ENCODE measurements at places on chromosomes 7 and 10.

DNA sequence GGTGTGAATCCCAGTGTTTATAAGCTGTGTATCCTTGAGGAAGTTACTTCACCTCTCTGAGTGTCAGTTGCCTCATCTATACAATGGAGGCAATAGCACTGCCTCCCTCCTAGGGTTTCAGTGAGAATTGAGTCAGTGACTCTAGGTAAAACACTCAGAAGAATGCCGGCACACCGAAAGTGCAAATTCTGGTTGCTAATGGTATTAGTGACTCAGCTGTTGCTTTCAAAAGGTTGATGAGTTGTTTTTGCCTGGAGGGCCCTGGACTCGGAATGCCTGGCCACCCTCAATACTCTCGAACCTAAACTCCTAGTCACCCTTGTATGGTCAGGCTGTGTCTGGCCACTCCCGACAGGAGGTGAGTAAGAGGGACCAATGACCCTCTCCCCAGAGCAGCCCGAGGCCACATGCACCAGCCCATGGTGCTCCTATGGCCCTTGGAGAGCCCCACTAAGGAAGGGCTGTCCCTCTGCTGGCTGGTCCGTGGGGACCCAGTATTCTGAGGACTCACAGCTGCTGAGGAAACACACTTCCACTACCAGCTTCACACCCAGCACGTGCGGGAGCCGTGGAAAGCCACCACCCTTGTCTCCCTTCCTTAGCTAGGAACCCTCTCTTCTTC lies 60.2 kb downstream of the CALML3 start:
- H3K4me3 ChIP-seq = no peak overlapping the region
- H3K27ac ChIP-seq = no peak overlapping the region
- H3K27me3 ChIP-seq = no peaks in the 10 kb centered on the region
- H3K4me1 ChIP-seq = peaks cover 24% of the 10 kb centered on the region
- no peaks in the 10 kb centered on the region for H3K36me3 ChIP-seq

DNA sequence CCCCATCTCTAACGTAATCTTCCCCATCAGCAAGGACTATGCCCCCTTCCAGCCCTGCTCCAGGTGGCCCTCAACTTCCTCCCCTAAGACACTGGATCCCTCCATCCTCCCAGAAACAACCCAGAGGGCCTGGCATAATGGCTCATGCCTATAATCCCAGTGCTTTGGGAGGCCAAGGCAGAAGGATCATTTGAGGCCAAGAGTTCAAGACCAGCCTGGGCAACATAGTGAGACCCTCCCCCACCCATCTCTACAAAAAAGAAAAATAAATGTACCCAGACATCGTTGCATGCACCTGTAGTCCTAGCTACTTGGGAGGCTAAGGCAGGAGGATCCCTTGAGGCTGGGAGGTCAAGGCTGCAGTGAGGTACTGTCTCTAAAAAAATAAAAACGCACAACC lies 42.6 kb downstream of the TMEM130 start:
- H3K4me3 ChIP-seq = no peak overlapping the region
- H3K36me3 ChIP-seq = no peaks in the 10 kb centered on the region
- H3K27me3 ChIP-seq = no peaks in the 10 kb centered on the region
- H3K27ac ChIP-seq = peak overlapping the region; percentile 85
- no peaks in the 10 kb centered on the region for H3K4me1 ChIP-seq

GRCh38 chr7:121440857-121441503 lies 44.9 kb upstream of the FAM3C start:
- no peaks in the 10 kb centered on the region for H3K27me3 ChIP-seq
- H3K4me1 ChIP-seq = peaks cover 22% of the 10 kb centered on the region
- H3K27ac ChIP-seq = no peak overlapping the region
- H3K4me3 ChIP-seq = no peak overlapping the region
- DNase-seq = no peak
- no peaks in the 10 kb centered on the region for H3K36me3 ChIP-seq

- H3K4me1 ChIP-seq = peaks cover 15% of the 10 kb centered on the region
- H3K36me3 ChIP-seq = no peaks in the 10 kb centered on the region
- H3K27ac ChIP-seq = no peak overlapping the region
- H3K4me3 ChIP-seq = no peak overlapping the region
- no peaks in the 10 kb centered on the region for H3K27me3 ChIP-seq
- peak; percentile 31 for DNase-seq
These were observed 97.3 kb downstream of the PDGFA start for GRCh38 chr7:422191-422885.

- H3K27ac ChIP-seq = no peak overlapping the region
- H3K4me1 ChIP-seq = peaks cover 10% of the 10 kb centered on the region
- no peaks in the 10 kb centered on the region for H3K27me3 ChIP-seq
- DNase-seq = no peak
- H3K4me3 ChIP-seq = no peak overlapping the region
These were observed 15.3 kb downstream of the ABLIM1 start for GRCh38 chr10:114642729-114643128.

DNA sequence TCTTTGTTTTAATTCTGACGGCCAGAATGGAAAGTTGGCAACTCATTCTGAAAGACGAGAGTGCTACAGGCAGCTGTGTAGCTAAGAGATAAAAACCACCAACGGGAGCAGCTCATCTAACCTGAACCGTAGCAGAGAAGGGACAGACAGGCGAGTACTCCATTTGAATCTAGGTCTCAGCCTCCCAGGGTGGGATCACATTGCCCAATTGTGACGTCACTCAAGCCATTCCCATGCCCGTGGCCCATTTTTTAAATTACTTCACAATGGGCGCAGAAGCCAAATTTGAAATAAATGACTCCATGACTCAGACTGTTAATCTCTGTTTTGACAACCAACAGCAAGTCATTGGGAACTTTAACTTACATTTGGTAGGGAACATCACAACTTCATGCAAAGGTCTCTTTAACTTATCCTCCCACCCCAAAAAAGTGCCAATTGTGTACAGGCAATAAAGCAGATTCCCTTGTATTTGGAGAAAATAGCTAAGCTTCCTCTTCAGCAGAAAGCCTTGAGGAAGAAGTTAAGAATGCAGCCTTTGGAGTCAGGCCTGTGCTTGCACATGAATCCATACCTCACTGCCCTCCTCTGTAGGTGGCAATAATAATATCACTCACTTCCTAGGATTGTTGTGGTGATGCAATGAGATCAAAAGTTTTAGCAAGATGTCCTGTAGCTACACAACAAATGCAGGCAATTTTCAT lies 93.2 kb upstream of the KIF5B start:
- peak overlapping the region; percentile 53 for H3K27ac ChIP-seq
- no peaks in the 10 kb centered on the region for H3K36me3 ChIP-seq
- peaks cover 18% of the 10 kb centered on the region for H3K4me1 ChIP-seq
- H3K4me3 ChIP-seq = no peak overlapping the region

GRCh38 chr10:89384474-89385340 lies 6.9 kb downstream of the IFIT1B start:
- no peak overlapping the region for H3K4me3 ChIP-seq
- H3K4me1 ChIP-seq = no peaks in the 10 kb centered on the region
- H3K36me3 ChIP-seq = no peaks in the 10 kb centered on the region
- no peak for DNase-seq
- H3K27ac ChIP-seq = no peak overlapping the region
- no peaks in the 10 kb centered on the region for H3K27me3 ChIP-seq

All from heart left ventricle (tissue), 16 donors.